ENCODE measurements at places on chromosomes 16 and 17.

DNA sequence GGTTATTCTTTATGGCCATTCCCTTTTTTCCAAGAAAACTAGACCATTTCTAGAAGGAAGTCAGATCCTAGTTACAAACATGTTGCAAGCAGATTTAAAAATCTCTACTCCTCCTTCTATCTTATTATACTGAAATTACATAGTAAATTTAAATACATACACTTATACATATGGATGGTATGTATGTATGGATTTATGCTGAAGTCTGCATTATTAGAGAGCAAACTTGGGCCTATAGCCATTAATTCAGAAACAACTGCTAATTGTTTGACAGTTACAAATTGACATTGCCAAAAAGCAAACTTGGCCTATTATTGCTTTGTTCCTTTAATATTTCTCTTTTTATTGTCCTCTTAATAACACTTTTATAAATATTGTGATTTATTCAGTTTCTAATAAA, 67.1 kb downstream of the NFAT5 start:
- DNase-seq: no peak

- DNase-seq: no peak
Measured at GRCh38 chr17:58047376-58048150, 35.7 kb upstream of the DYNLL2 start.

- no peak for DNase-seq
Measured at GRCh38 chr16:72029567-72030271, 21.2 kb downstream of the DHODH start.

- no peak for DNase-seq
Measured at GRCh38 chr16:31869511-31870201, 4.0 kb upstream of the ZNF267 start.

- no peak for DNase-seq
Measured at GRCh38 chr17:35578929-35579432, 610 bp upstream of the PEX12 start.

GRCh38 chr16:85329059-85329812, 217.0 kb upstream of the CIBAR2 start:
- no peak for DNase-seq

DNA sequence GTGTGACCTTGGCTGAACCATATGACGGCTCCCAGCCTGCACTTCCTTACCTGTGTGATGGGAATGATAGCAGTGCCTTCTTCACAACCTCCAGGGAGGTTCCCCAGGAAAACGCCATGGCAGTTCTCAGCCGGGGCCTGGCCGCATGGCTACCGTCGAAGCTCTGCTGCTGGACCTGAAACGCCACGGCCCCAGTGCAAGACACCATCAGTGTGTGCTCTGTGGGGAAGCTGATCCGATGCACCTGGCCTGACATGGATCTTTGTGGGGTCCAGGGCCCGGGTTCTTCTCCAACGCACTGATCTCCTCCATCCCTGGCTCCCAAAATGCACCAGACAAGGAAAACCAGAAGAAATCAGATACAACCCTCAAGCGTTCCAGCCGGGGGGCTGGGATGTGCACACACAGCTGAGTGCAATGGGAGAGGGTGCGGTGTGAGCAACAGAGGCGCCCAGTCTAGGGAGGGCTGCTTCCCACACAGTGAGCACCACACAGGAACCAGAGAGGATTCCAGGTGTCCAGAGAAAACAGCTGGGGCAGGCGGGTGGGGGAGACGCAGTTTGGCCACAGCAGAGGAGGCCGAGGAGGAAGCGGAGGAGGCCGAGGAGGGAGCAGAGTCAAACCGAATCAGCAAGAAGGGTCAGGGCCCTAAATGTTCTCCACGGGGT, 54.3 kb upstream of the ZNF469 start:
- peak; percentile 57 for DNase-seq

GRCh38 chr17:67663457-67663856, 54.3 kb upstream of the NOL11 start:
- no peak for DNase-seq
